ENCODE measurements at places on chromosomes 1 and 21.

GRCh38 chr1:33047839-33048305 is 11.2 kb upstream of the AK2 start:
- DNase-seq, result no peak

DNA sequence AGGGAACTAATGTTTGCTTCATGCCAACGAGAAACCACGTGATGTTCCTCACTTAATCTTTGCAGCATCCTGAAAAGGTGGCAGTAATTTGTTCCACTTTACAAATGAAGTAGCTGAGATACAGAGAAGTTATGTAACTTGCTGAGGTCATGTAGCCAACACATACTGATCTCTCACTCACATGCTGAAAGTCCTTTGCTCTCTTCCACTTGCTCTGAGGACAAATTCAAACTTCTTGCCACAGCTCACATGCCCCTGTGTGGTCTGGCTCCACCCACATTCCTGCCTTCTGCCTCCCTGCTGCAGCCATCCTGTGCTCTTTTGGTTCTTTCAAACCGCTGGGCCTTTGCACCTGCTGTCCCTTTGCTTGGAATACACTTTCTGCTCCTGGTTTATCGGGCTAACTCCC is 55.4 kb downstream of the TMCO4 start:
- DNase-seq, result peak; percentile 21

GRCh38 chr1:192363177-192363576 is 46.4 kb downstream of the RGS21 start:
- no peak for DNase-seq

GRCh38 chr21:46188226-46189212 is 4.3 kb upstream of the SPATC1L start:
- DNase-seq, result peak; percentile 39

DNA sequence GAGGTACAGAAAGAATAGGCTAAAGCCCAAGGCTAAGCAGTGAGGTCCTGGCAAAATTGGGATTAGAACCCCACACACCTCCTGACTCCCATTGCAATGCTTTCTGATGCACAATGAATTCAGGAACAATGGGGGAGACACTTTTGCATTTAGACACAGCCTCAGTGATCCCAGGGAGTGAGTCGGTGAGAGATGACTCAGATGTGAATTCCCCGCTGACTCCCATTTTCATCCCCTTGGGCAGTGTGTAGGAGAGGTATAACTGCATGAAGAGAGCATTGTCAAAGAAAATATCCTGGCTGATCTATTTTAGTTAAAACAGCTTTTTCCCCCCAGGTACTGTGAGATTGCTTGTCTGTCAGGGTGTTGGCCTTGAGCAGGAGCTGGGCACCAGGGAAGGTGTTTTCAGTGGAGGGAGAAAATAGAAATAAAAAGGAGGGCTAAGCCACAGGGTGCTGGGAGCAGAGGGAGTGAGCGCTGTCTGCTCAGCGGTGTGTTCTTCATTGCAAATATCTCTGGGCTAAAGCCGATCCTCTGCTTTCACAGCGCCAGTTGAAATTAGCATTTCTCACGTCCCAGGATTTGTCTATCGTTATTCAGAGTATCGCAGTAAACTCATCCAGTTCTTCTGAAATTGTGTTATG is 247.7 kb upstream of the PTBP2 start:
- DNase-seq, result no peak

DNA sequence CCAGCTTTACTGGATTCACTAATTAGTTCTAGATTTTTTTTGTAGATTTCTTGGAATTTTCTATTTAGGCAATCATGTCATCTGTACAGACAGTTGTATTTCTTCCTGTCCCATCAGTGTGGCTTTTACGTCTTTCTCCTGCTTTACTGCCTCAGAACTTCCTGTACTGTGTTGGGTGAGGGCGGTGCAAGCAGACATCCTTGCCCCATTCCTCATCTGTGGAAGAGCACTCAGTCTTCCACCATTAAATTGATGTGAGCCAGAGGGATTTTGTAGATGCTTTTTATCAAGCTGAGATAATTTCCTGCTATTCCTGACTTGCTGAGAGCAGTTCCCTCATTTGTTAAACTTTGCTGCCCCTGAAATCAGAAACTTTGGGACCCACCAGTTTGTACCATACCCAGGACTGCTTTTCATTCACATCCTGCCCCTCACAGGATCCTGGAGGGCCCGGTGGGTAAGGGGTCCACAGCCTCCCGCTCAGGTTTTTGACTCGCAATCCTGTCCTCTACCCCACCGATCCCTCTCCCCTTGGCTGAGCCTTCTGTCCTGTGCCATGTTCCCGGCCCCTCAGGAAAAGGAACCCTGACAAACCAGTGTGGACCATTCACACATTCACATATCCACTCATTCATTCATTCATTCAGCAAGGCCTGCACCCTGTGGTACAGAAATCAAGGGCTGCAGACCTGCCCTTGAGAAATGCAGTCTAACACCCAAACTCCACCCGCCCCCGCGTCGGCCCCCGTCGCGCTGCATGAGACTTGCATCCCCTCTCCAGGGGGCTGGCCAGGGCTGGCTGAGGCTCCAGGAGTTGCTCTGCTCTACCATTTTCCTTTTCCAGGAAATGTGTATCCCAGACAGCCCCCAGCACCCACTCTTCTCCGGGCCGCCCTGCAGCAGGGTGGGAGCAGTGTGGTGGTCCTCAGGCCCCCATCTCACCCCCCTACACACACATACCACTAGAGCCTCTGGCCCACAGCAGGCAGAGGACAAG is 246.5 kb upstream of the VAMP3 start:
- DNase-seq, result no peak

- DNase-seq, result no peak
Measured at GRCh38 chr1:203174324-203174985, 1.2 kb downstream of the MYBPH start.

DNA sequence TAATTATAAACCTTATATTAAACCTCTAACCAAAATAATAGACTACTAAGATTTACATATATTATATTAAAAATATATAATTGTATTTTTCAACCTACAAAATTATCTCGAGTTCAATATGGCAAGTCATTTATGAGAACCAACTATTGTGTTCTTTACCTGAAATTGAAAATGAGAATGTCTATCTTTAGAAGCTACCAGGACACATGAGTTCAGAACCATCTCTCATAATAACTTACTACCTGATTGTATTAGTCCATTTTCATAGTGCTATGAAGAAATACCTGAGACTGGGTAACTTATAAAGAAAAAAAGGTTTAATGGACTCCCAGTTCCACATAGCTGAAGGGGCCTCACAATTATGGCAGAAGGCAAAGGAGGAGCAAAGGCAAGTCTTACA is 6.8 kb downstream of the HAO2 start:
- DNase-seq, result no peak

GRCh38 chr1:5886541-5887348 is 105.5 kb downstream of the NPHP4 start:
- no peak for DNase-seq

DNA sequence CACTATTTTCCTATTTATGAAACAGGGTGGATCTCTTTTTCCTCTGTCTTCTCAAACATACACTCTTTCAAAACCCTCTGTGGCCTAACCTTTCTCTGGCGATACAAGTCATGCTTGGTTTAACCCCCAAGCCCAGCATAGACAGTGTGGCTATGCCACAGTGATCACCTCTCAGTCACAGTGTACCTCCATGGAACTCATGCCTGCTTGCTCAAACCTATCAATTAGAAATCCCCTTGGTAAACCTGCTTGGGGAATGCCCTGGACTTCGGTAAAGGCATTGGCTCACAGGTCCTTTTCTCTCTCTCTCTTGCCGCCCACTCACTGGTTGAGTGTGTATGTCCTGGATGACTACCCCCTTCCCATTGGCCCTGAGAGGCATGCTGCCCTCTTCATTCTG is 147.5 kb downstream of the CYYR1 start:
- DNase-seq, result no peak

GRCh38 chr1:164628772-164629171 is 69.8 kb downstream of the PBX1 start:
- no peak for DNase-seq

DNA sequence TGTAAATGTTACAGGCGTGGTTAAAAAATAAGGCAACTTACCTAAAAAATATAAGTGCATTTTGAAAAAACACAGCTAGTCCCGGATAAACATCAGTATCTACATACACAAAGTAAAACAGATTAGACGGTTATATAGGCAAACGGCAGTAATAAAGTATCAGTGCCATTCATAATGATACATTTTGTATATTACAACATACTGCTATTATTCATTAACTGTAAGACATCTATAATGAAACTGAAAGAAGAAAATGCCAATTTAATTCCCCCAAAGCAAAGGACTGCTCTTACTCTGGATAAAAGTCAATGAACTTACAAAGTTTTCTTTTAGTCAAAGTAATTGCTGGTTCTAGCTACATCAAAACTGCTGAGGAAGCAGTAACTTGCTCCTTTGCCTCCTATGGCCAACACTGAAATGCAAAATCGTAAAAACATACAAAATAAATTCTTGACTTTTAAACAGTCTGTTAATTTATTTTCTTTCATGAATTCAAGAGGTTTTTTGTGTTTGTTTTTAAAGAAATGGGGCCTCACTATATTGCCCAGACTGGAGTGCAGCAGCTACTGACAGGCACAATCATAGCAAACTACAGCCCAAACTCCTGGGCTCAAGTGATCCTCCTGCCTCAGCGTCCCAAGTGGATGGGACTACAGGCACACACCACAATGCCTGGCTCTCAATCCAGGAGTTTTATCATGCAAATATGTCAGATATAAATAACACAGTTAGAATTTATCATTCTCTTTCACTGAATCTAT is 23.9 kb downstream of the TMEM50B start:
- DNase-seq, result no peak

- no peak for DNase-seq
Measured at GRCh38 chr1:85479491-85479890, 14.5 kb upstream of the DDAH1 start.

DNA sequence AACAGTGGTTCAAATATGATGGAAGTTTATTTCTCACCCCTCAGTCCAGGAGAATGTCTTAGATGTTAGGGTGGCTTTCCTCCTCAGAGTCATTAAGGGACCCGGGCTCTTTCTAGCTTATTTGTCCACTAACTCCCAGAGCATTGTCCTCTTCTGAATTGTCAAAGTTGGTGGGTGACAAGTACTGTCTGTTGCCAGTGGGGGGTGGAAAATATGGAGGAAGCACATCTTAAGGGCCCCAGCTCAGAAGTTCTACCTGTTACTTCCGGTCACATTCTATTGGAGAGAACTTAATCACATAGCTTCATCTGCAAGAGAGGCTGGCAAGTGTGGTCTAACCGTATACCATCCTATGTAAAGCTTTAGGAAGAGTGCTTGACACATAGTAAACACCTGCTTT is 7.1 kb downstream of the CLIC4 start:
- no peak for DNase-seq

- DNase-seq, result no peak
Measured at GRCh38 chr21:45320261-45321025, 32.7 kb upstream of the POFUT2 start.
